ENCODE measurements at places on chromosomes 16 and 17.
A peak's percentile ranks its signal among the peaks of the same experiment; 100 is the strongest.

GRCh38 chr16:26441178-26441577 lies 625.5 kb upstream of the C16orf82 start:
- DNase-seq = no peak

DNA sequence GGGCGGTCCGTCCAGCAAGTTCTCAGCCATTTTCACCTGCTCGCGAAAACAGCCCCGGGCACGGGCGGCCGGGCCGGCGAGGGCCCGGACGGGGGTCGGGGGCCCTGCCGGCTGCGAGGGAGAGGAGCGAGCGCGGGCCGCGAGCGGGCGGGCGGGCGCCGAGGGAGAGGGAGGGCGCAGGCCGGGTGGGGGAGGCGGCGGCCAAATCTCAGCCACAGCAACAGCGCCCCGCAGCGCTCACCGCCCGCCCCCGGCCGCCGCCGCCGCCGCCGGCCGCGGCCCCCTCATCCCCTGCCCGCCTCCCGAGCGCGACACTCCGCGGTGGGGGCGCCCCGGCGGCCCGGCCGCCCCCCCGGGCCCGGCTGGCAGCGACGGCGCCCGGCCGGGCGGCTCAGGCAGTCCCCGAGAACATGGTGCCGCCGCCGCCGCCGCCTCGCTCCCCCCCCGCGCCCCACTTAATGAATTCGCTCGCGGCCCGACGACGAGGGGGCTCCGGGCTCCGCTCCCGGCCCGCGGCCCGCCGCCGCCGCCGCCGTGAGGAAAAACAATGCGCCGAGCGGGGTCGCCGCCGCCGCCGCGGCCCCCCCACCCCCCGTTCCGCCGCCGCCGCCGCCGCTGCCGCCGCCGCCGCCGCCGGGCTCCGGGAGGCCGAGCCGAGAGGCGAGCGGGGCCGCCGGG lies 487 bp downstream of the CREBBP start:
- peak; percentile 86 for DNase-seq

- no peak for DNase-seq
Observed at GRCh38 chr17:7024402-7024785, 1.5 kb downstream of the BCL6B start.

DNA sequence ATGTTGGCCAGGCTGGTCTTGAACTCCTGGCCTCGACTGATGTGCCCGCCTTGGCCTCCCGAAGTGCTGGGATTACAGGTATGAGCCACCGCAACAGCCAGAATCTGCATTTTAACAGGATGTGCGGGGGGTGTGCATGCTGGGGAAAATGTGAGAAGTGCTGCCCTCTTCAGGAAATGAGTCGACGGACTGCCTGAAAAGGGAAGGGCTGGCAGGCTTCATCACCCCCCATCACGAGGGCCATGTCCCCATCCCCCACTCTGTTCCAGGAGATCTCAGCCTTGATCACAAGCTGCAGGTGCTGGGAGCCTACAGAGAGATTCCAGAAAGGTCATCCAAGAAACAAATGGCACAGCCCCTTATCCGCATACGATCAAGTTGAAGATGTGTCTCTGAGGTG lies 195.3 kb upstream of the RPL38 start:
- no peak for DNase-seq

DNA sequence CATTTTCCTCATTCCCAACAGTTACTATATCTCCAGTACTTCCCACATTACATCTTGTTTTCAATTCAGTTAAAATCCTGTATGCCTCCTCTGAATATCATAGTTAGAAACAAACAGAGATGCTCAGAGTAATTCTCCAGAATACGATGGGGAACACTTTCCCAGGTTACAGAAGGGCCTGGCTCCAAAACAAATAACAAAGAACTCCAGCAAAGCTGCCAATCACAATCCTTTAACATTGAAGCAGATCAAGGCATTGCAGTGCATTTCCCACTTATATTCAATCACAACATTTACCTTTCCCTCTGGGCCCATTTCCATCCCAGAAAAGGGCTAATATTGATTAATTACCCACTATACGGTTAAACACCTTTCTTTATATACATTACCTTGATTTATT lies 29.4 kb upstream of the PMFBP1 start:
- no peak for DNase-seq

DNA sequence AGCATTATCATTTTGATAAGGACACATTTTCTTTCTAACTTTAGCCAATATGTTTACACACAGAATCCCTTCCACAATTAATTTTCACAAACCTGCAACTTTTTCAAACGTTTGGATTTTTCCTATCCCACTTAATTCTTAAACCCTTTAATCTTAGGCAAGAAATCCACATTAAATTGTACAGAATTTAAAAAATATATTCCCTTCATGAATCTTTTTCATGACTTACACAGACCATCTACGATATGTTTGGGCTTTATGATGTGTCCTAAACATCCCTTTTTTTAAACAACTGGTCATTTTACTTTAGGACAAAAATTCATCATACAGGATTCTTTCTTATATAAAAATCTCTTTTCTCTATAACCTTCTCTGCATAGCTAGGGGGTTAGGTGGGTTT lies 241.5 kb upstream of the CNTNAP4 start:
- no peak for DNase-seq

DNA sequence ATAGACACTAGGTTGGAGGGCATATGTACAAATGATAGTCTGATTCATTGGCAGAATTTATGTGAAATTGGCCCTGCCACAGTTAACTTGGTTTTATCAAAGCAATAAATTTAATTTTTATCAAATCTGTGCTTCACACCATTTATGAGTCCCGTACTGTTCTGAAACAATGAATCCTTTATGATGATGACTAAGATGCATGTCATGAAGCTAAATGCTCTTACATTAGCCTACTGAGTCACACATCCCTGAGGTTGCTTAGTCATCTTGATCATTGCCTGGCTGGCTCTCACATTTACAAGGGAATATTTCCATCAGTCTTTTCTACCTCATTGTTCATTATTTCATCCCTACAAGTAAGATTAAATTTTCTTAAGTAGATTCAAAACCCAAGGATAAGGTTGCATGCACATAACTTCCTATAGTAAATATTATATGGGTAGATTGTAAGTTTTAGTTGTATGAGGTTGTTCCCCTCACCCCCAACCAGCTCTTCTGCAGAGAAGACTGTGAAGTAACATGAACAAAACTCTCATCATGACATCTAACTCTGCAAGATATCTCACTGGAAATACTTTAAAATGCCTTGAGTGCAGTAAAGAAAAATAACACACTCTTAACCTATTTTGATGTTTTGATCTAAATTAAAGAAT lies 170.7 kb downstream of the CYB561 start:
- DNase-seq = no peak

GRCh38 chr16:68055395-68055794 lies 29.8 kb upstream of the NFATC3 start:
- no peak for DNase-seq

DNA sequence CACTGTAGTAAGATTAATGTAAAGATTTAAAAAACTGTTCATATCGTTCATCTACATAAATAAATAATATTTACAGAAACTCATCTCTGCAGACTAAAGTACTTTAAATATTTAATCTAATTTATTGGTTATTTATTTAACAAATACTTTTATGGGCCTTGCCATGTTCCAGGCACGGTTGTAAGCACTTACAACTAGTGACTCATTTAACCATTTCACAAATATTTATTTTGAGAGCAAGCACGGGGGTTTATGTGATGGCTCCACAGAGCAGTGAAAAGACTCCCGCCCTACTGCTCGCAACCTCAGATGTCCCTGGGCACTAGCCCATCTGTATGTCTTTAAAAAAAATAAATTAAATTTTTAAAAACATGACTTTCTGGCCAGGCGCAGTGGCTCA lies 575.9 kb downstream of the WWOX start:
- DNase-seq = no peak

DNA sequence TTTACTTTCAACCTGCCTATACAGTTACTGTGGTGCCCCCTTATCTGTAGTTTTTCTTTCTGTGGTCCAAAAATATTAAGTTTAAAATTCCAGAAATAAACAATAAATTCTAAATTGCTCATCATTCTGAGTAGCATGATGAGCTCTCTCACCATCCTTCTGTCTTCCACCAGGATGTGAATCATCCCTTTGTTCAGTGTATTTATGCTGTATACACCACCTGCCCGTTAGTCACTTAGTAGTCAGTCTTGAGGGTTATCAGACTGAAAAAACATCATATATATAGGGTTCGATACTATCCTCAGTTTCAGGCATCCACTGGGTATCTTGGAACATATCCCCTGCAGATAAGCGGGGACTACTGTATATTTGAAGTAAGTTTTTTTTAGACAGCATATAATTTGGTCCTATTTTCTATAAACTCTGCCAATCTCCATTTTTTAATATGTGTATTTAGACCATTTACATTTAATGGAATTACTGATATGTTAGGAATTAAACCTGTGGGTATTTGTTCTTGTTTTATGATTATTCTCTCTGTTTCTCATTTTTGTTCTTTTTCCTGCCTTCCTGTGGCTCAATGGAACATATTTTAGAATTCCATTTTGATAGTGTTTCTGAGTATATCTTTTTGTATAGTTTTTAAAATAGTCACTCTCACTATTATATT lies 31.0 kb downstream of the TBX21 start:
- DNase-seq = no peak

GRCh38 chr16:1188432-1189189 lies 35.7 kb downstream of the CACNA1H start:
- no peak for DNase-seq

GRCh38 chr16:53509906-53510703 lies 7.1 kb upstream of the AKTIP start:
- DNase-seq = peak; percentile 52

GRCh38 chr17:10802496-10803284 lies 1.2 kb downstream of the TMEM238L start:
- DNase-seq = peak; percentile 67

- no peak for DNase-seq
Observed at GRCh38 chr17:13209081-13209480, 191.3 kb upstream of the ELAC2 start.

DNA sequence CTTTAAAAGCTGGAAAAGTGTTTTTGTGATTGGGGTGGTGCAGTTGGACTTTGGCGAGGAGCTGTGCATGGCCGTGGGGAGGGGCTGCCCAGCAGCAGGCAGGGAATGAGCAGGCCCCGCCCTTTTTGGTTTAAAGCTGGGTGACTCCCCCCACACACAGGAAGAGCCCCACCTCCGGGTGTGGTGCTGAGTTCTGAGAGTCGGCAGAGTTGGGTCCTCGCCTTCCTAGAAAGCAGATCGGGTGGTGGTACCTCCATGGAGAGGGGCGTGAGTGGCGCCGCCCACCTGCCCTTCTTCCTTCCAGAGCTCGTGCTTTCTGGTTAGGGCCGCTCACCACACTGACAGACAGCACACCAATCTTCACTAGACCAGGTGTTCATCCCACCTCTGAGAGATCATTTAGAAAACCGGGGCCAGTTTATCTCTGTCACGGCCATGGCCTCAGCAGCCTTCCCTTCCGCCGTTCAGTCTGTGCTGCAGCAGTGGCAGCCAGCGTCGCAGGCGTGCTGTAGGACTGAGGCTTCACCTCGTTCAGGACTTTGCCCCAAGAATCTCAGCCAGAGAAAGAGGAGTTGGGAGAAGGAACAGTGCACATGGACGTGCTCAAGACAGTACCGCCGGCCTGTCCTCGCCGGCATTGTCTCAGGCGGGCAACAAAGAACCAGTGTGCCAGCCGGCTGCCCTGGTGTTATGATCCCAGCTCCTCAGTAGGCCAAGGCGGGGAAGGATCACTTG lies 144.0 kb upstream of the CHMP6 start:
- DNase-seq = peak; percentile 81

DNA sequence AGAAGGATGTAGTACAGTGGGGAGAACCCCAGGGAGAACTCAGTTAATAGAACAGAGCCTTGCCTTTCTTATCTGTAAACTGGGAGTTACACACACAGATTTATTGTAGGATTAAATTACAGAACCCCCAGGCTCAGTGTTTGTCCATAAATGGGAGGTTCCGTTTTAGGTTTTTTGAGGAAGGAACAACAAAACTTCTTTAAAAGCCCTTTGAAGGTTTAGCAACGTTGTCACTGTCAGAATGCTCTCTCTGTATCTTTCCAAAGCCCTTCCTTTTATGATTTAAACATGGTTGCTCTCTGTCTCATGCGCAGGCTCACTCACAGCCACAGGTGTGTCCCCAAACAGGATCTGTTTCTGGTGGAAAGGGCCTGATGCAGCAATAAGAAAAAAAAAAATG lies 9.4 kb upstream of the GNA13 start:
- DNase-seq = no peak

Measured in left colon (tissue), 2 donors.